Cardiac muscle cell (in vitro differentiated cells and primary cell): ENCODE measurements at places on chromosomes 5 and 9. TPM values are rescaled to one million over a fixed set of nuclear protein-coding genes. Genes with fewer than 3 reads are reported as not detected.

Gene PCDHA9
- 1.6 and 2.2 TPM in 2 replicates for total RNA-seq

Gene GMCL2
- not detected in 2 replicates for total RNA-seq

Gene SLC6A19
- 0.09 and 0.49 TPM in 2 replicates for total RNA-seq

Gene CYSRT1
- 5.8 and 7.0 TPM in 2 replicates for total RNA-seq

Gene GPR21
- 0.21 and 1.0 TPM in 2 replicates for total RNA-seq

Gene RNF183
- total RNA-seq, result 0.06 and 0.53 TPM in 2 replicates

Gene SLC46A2
- not detected in 2 replicates for total RNA-seq

Gene SLIT3
- 62.5 and 111 TPM in 2 replicates for total RNA-seq

Gene MCIDAS
- total RNA-seq, result not detected in 2 replicates
